ENCODE measurements at places on chromosomes 6 and 20.

DNA sequence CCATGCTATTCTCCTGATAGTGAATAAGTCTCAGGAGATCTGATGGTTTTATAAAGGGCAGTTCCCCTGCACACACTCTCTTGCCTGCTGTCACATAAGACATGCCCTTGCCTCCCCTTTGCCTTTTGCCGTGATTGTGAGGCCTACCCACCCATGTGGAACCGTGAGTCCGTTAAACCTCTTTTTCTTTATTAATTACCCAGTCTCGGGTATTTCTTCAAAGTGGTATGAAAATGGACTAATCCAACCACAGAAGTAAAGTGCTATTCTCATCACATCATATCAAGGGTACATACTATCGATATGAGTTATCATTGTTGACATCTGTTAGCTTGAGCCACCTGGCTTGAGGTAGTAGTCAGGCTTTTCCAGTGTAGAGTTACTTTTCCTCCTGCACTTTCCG is 2.3 kb downstream of the MANBAL start:
- no peak for DNase-seq

- DNase-seq, result no peak
Measured at GRCh38 chr20:42281801-42282200, 663.6 kb upstream of the CHD6 start.

DNA sequence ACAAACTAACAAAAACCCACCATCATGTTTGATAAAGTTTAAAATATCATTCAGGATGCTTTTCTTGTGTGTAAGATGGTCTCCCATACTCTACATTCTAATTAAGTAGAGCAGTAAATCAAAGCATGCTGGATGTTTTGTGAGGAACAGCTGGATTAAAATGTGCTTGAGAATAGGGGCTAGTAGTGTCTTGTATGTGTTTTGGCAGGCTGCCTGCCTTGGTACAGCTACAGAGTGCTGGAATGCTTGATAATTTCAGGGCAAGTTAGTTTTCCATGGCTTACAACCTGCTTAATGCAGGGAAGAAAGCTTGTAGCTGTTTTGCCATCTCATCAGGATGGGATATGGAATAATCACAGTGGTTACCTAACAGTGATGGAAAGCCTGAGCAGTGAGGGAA is 636.6 kb upstream of the MMS22L start:
- no peak for DNase-seq

DNA sequence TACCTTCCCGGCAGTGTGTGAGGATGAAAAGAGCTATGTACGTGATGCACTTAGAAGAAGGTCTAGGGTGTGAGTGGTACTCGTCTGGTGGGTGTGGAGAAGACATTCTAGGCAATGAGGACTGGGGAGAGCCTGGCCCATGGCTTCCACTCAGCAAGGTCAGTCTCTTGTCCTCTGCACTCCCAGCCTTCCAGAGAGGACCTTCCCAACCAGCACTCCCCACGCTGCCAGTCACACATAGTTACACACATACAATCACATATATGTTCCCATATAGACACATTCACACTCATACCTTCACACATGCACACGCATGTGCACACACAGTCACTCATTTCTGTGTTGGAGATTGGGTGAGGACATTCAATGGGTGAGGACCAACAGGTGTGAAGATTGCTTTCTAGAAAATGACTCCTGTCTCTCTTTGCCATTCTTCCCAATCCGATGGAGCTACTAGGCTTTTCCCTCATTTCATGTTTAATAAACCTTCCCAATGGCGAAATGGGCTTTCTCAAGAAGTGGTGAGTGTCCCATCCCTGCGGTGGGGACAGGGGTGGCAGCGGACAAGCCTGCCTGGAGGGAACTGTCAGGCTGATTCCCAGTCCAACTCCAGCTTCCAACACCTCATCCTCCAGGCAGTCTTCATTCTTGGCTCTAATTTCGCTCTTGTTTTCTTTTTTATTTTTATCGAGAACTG is 30.4 kb downstream of the SRSF3 start:
- DNase-seq, result no peak

DNA sequence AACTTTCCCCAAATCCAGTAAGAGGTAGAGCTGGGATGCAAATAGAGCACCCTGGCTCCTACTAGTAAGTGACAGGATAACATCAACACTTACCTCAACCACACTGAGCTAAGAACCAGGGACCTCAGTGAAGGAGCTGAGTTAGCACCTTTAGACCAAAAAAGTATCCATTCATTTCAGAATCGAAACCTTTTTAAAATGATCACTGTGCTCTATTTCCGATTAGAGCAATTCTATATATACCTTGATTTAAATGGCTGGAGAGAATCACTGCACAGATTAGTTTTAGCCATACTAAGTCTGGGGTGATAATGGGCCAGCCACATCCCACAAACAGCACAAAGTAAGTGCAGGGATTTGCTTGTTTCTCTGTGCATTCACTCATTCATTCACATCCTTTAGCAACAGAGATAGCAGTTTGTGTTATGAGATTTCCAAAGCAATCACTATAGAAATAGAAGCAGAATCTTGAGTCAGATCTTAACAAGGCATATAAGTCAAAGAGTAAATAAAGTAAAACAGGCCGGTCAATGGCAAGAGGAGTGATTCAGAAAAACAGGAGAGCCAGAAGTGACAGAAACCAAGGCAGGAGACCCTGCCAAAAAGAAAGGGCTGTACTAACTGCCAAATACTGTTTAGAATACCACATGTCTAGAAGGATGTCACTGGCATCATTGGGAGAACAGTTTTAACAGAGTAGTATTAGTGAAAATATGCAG is 136.3 kb downstream of the KIF13A start:
- peak; percentile 66 for DNase-seq

GRCh38 chr20:53842301-53843099 is 227.9 kb downstream of the BCAS1 start:
- DNase-seq, result no peak

DNA sequence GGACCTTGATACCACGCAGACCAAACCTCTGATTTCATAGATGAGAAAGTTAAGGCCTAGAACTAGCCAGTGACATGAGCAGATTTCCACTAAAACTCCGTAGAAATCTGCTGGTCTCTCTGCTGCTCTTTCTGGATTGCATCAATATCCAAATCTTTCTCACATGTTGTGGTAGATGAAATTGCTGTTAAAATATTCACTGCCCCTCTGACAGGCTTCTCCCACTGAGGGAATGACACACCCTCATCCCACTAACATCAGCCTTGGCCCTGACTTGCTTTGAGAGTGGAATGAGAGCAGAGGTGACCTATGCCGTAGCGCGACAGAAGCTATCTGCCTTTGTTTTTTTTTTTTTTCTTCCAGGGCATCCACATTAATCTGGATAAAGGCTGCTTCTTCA is 20.4 kb upstream of the EXOC2 start:
- DNase-seq, result no peak

- DNase-seq, result no peak
Measured at GRCh38 chr20:43448748-43449535, 8.8 kb upstream of the SRSF6 start.

- DNase-seq, result no peak
Measured at GRCh38 chr6:50147371-50147770, 97.6 kb upstream of the DEFB112 start.

- DNase-seq, result no peak
Measured at GRCh38 chr20:61529354-61529753, 277.3 kb downstream of the CDH4 start.

GRCh38 chr6:12058172-12058961 is 46.3 kb downstream of the HIVEP1 start:
- no peak for DNase-seq

- DNase-seq, result peak; percentile 33
Measured at GRCh38 chr6:47044397-47044796, 2.3 kb upstream of the ADGRF1 start.

DNA sequence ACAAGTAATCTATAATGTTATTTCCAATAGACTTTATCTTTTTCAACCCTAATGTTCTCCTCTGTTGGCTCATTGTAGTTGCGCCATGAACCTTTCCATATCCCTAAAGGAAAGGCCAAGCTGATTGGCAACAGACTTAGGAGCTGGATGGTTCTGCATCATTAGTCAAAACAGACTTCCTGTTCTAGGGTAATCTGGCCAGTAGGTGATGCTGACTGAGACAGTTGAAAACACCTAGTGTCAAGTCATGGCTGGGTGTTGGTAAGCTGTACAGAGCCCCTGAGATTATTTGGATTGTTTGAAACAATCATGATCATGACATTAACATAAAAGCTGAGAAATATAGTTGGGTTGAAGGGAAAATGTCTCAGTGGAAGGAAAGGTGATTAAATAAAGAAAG is 231.4 kb downstream of the PHACTR1 start:
- DNase-seq, result no peak

- no peak for DNase-seq
Measured at GRCh38 chr20:22402550-22402949, 181.8 kb downstream of the FOXA2 start.

- DNase-seq, result no peak
Measured at GRCh38 chr6:99422912-99423311, 2.2 kb downstream of the PNISR start.

DNA sequence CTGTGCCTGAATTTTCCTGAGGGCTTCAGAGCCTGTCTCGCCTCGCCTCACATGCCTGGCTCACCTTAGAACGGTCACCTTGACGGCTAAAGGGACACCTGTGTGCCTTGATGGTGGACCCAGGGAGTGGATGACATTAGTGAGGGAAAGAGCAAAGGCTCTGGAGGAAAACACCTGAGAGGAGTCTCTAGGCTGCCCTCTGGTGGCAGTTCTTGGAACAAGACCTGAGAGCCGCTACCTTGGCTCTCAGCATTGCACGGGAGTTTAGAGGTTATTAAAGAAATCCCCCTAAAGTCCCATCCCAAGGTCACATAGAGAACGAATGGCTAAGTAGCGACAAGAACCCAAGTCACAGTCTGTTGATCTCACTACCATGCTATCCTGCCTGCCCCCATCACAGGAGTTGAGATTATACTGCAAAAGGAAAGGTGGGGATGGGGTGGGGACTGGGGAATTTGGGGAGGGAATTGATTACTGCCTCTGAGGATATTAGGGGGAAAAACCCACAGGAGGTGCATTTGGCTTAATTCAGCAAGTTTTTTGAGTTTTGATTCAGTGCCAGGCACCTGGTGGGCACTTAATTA is 7.9 kb upstream of the CDSN start:
- no peak for DNase-seq

All from HFFc6 (cell line).